ENCODE measurements at places on chromosomes 1 and 21. TPM values are rescaled to one million over a fixed set of nuclear protein-coding genes. Genes with fewer than 3 reads are reported as not detected.

The OR2L8 gene
- 2.4 TPM for total RNA-seq

The LHX8 gene
- 0.74 TPM for total RNA-seq

The USH2A gene
- not detected for total RNA-seq

The C8A gene
- total RNA-seq = not detected

The NCAM2 gene
- total RNA-seq = 21.9 TPM

The TFF1 gene
- 16.2 TPM for total RNA-seq

The OR14K1 gene
- total RNA-seq = 0.91 TPM

The DISP1 gene
- 43.1 TPM for total RNA-seq

The DOP1B gene
- total RNA-seq = 28.4 TPM
